ENCODE measurements at places on chromosomes 13 and 19. TPM values are rescaled to one million over a fixed set of nuclear protein-coding genes. Genes with fewer than 3 reads are reported as not detected.

TEX26 gene
- not detected for total RNA-seq

VSTM1 gene
- not detected for total RNA-seq

CATSPERD gene
- not detected for total RNA-seq

SLITRK1 gene
- total RNA-seq = not detected

ADGRE1 gene
- not detected for total RNA-seq

LILRA6 gene
- total RNA-seq = not detected

FGF21 gene
- total RNA-seq = not detected

DIAPH3 gene
- total RNA-seq = 20.6 TPM

ZNF808 gene
- 10.3 TPM for total RNA-seq

TUBA3C gene
- not detected for total RNA-seq

THSD8 gene
- total RNA-seq = not detected

CYP2S1 gene
- 4.7 TPM for total RNA-seq

NXNL1 gene
- not detected for total RNA-seq

PCDH17 gene
- total RNA-seq = 2.4 TPM

TTC9B gene
- total RNA-seq = not detected

ZNF559 gene
- 6.5 TPM for total RNA-seq

SIGLEC8 gene
- not detected for total RNA-seq

FUT1 gene
- 6.6 TPM for total RNA-seq

BCL2L12 gene
- total RNA-seq = 33.2 TPM

MIER2 gene
- 25.7 TPM for total RNA-seq

FXYD3 gene
- total RNA-seq = not detected

ICAM5 gene
- total RNA-seq = not detected

KLK3 gene
- total RNA-seq = not detected

ZNF358 gene
- total RNA-seq = 26.2 TPM

ADGRE3 gene
- not detected for total RNA-seq

RGCC gene
- 217 TPM for total RNA-seq

WDR88 gene
- total RNA-seq = not detected

TEX29 gene
- not detected for total RNA-seq

MARCHF2 gene
- total RNA-seq = 159 TPM

KLF1 gene
- total RNA-seq = not detected

CIRBP gene
- total RNA-seq = 145 TPM

SELENOV gene
- total RNA-seq = not detected

WASF3 gene
- total RNA-seq = 2.5 TPM

PSG1 gene
- total RNA-seq = 1.1 TPM

KCNC3 gene
- total RNA-seq = under 0.01 TPM

SIGLEC5 gene
- total RNA-seq = 0.27 TPM

MCEMP1 gene
- total RNA-seq = not detected

ZNF93 gene
- total RNA-seq = 11.4 TPM

KLK7 gene
- not detected for total RNA-seq

NUDT19 gene
- 15.5 TPM for total RNA-seq

PRR19 gene
- 0.27 TPM for total RNA-seq

PROSER3 gene
- 9.4 TPM for total RNA-seq

ILF3 gene
- total RNA-seq = 127 TPM

IGFL4 gene
- total RNA-seq = not detected

HTR2A gene
- not detected for total RNA-seq

TSSK6 gene
- 0.10 TPM for total RNA-seq

PRR20A gene
- not detected for total RNA-seq

KISS1R gene
- not detected for total RNA-seq

ERFL gene
- not detected for total RNA-seq

Measured in mammary microvascular endothelial cell (primary cell).